ENCODE measurements at places on chromosomes 13 and 19. TPM values are rescaled to one million over a fixed set of nuclear protein-coding genes. Genes with fewer than 3 reads are reported as not detected.

DNA sequence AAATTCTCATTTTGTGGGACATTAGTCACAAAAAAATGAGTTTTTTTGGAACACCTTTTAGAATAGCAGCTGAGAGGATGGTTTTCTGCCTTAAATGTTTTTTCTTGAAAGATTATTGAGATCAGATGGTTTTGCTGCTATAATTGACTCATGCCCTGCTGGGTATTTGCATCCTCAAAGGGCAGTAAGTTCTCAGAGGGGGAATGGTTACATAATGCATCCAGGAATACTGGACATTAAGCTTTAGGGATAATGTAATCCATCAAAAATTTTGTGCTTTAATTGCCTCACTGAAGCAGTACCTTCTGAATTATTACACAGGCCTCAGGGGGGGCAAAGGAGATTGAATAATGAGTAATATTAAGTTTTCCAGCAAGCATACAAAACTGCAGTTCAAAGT, 866.3 kb upstream of the SPRY2 start:
- no peaks in the 10 kb centered on the region for H3K36me3 ChIP-seq
- no peaks in the 10 kb centered on the region for H3K27me3 ChIP-seq
- no peak for DNase-seq
- no peak overlapping the region for H3K4me3 ChIP-seq

GRCh38 chr13:113930671-113931637, 42.9 kb downstream of the C13orf46 start:
- no peaks in the 10 kb centered on the region for H3K27me3 ChIP-seq
- no peak overlapping the region for H3K27ac ChIP-seq
- H3K36me3 ChIP-seq: no peaks in the 10 kb centered on the region

DNA sequence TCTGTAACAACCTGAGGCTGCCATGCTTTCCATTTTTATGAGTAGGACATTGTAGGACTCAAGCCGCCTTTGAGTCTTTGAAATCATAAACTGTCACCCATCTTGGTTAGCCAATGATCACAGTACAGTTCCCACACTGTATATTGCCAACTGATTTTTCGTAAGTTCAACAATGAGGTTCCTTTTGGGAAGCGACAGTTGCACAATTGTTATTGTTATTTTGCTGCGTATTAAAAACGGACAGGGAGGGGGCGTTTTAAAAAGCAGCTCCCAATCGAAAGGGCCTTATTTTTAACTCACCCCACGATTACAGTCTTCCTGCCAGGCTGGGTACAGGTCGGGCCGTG, 601 bp downstream of the SLC46A3 start:
- no peaks in the 10 kb centered on the region for H3K27me3 ChIP-seq
- DNase-seq: no peak
- H3K36me3 ChIP-seq: no peaks in the 10 kb centered on the region
- no peaks in the 10 kb centered on the region for H3K4me1 ChIP-seq

DNA sequence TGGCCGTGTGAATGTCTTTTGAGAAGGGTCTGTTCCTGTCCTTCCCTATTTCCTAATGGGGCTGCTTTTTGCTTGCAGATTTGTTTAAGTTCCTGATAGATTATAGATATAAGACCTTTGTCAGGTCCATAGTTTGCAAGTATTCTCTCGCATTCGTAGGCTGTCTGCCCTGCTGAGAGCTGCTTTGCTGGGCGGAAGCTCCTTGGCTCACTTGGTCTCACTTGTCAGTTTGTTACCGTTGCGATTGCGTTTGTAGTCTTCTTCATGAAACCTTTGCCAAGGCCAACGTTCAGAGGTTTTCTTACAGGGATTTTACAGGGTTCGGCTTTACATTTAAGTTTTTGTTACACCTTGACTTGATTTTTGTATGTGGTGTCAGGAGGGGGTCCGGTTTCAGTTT, 44.0 kb upstream of the TFDP1 start:
- H3K27ac ChIP-seq: no peak overlapping the region
- no peaks in the 10 kb centered on the region for H3K27me3 ChIP-seq
- peaks cover 57% of the 10 kb centered on the region for H3K36me3 ChIP-seq
- DNase-seq: no peak
- H3K4me1 ChIP-seq: no peaks in the 10 kb centered on the region

DNA sequence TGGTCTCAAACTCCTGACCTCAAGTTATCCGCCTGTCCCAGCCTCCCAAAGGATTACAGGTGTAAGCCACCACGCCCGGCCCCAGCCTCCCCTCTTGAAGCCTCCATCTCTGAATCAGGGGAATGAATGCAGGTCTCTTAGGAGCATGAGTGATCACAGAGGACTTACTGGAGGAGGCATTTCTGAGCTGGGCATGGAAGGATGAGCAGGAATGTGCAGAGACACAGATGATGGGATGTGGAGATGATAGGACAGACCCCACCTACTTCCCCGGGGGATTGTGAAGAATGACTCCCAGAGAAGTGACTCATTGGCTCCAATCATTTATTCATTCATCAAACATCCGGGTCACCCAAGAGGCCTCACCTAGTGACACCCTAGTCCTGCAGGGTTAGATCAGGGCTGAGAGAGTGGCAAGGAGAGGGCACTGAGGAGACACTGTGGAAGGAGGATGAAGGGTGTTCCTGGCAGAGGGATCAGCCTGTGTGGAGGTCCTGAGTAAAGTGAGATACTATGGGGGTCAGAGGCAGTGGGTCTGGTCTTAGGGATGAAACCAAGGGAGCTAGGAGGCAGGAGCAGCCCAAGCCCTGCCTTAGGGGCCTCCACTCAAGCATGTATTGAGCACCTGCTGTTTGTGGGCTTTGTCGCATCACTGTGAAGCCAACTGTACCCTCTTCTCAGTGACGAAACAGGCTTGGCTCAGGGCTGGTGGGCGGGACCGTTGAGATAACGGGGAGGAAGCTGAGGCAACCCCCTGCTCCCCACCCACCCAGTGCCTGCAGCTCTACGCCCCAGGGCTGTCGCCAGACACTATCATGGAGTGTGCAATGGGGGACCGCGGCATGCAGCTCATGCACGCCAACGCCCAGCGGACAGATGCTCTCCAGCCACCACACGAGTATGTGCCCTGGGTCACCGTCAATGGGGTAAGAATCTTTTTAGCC, 3.0 kb downstream of the IFI30 start:
- no peaks in the 10 kb centered on the region for H3K27me3 ChIP-seq
- H3K36me3 ChIP-seq: no peaks in the 10 kb centered on the region
- H3K4me3 ChIP-seq: no peak overlapping the region

DNA sequence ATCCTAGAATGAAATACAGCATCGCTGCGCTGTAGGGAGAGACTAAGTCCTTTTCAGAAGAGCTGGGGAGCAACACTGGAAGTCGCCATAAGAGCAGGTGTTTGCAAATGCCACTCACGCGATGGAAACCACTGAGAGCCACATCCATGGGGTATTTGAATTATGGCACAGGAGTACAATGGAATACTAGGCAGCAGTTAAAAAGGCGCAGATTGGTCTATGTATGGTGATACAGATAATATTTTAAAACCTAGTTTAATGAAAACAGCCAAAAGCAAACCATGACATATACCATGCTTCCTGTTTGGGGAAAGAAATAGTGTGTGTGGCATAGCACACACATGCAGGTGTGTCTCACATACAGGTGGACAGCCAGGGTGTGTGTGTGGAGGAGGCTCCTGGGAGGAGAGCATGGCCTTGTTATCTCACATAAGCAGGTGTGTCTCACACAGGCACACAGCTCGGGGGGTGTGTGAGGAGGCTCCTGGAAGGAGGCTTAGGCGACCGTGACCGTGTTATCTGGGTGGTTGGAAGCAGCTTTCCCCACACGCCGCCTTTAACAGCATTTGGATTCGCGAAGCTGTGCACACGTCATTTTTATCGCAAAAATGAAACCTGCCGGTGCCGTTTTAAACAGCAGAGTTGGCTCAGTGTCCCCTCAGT, 33.6 kb downstream of the ADPRHL1 start:
- H3K4me1 ChIP-seq: peaks cover 5% of the 10 kb centered on the region
- DNase-seq: no peak
- H3K27ac ChIP-seq: no peak overlapping the region
- no peaks in the 10 kb centered on the region for H3K36me3 ChIP-seq

- no peaks in the 10 kb centered on the region for H3K27me3 ChIP-seq
- H3K4me1 ChIP-seq: peaks cover 7% of the 10 kb centered on the region
- peak; percentile 91 for DNase-seq
- no peak overlapping the region for H3K4me3 ChIP-seq
These were observed 9.3 kb downstream of the RPS9 start for GRCh38 chr19:54209811-54210494.

The CGB1 gene
- not detected for total RNA-seq

The NLRP12 gene
- not detected for total RNA-seq

The SH2D3A gene
- not detected for total RNA-seq

All from ascending aorta (tissue), 2 donors.